Suppressor macrophage treated with lipopolysaccharide for 4 hours (primary cell): ENCODE measurements at places on chromosomes 7 and 10.

GRCh38 chr10:4623757-4624420 is 202.1 kb upstream of the AKR1E2 start:
- DNase-seq: no peak

- DNase-seq: no peak
Observed at GRCh38 chr10:28841625-28842024, 164.3 kb downstream of the BAMBI start.

- DNase-seq: no peak
Observed at GRCh38 chr7:158129037-158130022, 458.3 kb downstream of the PTPRN2 start.

DNA sequence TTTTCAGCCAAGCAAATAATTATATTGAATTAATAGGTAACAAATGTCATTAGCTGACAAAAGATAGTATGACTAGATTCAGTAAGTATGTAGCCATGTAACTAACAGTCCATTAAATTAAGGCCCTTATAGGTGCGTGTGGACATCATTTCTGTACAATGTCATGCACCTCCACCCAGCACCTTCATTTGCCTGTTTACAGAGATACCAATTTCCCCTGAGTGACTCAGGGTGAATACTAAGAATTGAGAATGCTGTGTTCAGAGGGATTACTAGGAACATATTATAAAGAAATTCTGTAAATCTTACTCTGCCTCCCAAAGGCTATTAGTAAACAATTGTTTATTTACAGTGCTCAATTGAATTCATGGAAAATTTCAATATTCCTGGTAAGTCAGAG is 48.1 kb upstream of the ZNF273 start:
- DNase-seq: no peak

GRCh38 chr7:24702755-24703154 is 54.5 kb downstream of the GSDME start:
- no peak for DNase-seq

- peak; percentile 31 for DNase-seq
Observed at GRCh38 chr10:9342885-9343570, 1288.5 kb downstream of the GATA3 start.

DNA sequence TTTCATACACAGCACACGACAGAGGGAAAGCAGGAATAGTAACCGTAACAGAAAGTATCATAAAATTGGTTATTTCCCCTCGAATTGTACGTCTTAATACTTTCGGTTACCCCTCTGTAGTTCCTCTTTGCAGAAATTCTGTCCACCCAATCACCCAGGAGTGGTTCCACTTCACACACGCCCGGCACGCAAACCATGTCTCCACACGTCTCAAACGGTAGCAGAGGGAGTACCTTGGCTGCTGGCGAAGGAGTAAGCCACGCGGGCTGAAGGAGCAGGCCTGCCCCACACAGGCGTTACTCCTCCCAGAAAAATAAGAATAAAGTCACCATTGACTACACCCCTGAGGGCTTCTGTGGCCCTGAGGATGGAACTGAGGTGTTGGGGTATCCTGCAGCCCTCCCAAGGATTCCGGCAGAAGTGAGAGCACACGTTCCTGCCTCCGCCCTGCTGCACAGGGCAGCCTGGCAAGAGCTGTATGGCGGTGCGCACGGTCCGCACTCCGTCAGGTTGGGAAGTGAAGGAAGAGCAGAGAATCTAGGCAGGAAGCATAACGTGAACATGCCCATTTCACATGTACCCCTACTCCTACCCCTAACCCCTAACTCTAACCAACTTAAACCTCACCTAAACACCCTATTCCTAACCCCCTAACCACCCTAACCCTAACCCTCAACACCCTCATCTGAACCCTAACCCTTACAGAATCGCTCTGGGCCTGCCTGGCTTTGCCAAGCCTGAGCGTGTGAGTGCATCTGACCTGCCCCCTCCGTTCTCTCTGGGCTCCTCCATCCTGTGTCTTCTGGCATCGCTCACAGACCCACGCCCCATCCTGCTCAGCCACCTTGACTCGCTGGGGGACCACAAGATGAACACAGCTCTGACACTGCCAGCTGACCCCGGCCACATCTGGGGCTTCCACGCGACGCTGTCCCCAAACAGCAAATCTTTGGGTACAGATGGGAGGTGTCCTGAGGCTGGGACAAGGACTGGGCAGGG is 18.2 kb downstream of the GPR146 start:
- peak; percentile 96 for DNase-seq

GRCh38 chr7:114720725-114721124 is 201.2 kb upstream of the MDFIC start:
- no peak for DNase-seq

DNA sequence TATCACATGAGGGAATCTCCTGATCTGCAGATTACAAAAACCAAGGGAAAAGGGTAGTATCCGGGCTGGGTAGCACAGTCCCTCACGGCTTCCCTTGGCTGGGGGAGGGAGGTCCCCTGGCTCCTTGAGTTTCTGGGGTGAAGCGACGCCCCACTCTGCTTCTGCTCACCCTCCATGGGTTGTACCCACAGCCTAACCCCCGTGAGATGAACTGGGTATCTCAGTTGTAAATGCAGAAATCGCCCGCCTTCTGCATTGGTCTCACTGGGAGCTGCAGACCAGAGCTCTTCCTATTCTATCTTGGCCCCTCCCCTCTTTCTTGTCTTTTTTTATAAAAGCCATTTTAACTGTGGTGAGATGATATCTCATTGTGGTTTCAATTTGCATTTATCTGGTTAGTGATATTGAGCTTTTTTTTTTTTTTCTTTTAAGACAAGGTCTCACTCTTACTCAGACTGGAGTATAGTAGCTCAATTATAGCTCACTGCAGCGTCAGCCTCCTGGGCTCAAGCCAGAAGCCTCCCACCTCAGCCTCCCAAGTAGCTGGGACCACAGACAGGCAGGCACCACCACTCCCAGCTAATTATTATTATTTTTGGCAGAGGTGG is 87.8 kb downstream of the ABCC2 start:
- DNase-seq: no peak

GRCh38 chr10:118214776-118215175 is 127.3 kb downstream of the FAM204A start:
- no peak for DNase-seq

DNA sequence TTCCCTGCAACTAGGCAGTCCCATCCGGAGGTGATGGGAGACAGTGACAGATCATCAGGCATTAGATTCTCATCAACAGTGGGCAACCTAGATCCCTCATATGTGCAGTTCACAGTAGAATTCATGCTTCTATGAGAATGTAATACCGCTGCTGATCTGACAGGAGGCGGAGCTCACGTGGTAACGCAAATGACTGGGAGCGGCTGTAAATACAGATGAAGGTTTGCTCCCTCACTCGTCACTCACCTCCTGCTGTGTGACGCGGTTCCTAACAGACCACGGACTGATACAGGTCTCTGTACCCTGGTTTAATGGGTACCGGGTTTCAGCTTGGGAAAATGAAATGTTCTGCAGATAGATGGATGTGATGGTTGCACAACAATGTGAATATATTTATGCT is 47.8 kb upstream of the PIK3AP1 start:
- DNase-seq: no peak

- no peak for DNase-seq
Observed at GRCh38 chr10:78875932-78876331, 192.8 kb upstream of the ZMIZ1 start.

- no peak for DNase-seq
Observed at GRCh38 chr7:132117636-132118035, 458.6 kb downstream of the PLXNA4 start.

DNA sequence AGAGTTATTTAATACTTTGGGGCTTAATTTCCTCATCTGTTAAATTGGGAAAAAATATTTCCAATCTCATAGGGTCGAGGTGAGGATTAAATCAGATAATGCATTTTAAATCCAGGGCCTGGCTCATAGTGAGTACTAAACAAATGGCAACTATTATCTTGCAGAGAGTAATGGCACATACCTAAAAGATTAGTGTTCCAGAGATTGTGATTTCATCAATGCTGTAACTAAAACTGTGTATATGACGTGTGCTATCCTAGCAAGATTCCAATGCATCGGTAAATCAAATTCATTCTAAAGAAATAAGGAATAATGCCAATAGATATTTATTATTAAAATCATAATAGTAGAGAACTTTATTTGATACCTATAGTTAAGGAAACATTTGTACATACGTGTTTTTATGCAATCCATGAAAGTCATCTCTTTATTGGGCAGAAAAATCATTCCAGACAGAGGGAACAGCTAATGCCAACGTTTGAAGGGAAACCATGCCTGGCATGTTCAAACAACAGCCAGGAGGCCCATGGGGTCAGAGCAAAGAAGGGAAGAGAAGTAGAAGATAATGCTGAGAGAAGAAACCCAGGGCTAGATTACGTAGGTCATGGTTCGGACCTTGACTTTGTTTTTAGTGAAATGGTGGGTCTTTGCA is 174.8 kb upstream of the AGR3 start:
- DNase-seq: no peak

DNA sequence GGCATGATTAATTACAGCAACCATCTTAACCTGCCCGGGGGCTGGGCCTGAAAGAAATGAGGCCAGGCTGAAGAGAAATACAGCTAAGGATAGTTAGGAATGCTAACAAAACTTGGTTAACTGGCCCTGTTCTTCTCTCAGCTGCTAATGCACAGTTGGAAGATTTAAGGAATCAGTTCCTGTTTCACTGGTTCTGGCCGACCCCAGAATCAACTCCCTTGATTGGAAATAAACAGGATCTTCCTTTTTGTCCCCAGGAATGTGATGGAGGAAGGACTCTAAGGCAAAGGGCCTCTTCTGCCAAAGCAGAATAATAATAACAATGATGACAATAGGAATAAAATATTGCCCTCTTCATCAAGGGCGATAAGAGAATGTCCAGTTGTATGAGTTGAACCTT is 3.5 kb upstream of the LRMDA start:
- no peak for DNase-seq

DNA sequence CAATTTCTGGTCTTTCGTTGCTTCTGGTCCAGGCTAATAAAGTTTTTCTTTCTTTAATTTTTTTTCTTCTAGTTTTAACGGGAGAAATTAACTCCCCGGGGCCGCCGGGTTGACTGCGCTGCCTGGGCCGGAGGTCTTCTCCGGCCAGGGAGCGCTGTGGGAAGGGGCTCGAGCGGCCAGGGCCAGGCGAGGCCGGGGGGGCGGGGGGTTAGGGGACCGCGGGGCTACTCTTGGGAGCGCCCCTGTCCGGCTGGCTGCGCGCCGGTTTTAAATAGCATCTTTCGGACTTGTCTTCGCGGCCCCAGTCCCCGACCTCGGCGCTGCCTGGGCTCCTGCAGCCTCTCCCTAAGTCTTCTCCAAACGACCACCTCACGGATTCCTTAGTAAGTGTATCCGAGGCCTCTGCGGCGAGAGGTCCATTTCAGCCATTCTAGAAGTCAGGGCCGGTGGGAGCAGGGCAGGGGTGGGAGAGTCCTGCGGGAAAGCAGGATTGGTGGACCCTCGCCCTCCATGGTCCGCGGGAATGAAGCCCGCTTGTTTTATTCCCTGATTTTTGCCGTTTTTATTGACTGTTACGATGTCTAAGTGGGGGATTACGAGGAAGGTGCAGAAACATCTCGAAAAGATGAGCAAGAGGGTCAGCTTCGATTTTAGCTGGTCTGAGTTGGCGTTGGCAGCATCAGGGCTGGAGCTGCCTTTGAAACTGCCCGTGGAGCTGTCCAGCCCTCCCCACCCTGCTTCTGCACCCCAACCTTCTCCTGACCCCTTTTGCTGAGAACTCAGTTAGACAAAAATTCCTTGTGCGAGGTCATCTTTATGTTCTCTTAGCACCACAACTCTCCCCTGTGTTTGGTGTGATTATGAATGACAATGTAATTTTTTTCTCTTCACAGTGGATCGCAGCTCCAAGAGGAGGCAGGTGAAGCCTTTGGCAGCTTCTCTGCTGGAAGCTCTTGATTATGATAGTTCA is 555 bp downstream of the PHF14 start:
- peak; percentile 12 for DNase-seq

DNA sequence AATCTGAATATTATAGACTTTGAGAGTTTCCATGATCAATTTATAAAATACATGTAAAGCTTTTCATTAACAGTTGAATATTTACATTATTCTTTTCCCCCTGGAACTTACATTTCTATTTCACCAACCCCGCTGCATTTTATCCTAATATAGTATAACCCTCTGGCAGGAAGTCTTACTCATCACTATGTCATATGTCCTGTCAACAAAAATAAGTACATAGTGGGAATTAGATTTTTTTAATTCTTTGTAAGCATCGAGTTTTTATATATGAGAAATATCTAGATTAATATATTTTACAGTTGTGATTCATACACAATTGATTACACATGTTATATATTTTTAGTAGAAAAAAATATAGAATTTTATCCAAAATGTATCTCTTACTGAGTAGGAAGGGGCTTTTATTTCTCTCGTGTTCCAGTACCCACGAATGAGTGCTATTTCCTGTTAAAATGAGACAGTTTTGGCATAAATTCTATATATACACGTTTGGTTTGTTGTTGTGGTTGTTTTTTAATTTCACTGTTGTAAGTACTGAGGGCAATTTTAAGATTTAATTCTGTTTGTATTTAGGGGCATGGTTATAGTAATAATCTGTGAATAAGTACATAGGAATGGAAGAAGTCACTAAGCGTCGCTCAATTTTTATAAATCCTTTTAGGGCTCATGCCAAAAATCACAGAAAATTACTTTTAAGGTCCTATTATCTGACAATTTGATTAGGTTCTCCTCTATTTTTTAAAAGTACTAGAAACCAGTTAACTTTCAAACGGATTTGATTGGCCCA is 87.1 kb downstream of the HECW1 start:
- DNase-seq: no peak

DNA sequence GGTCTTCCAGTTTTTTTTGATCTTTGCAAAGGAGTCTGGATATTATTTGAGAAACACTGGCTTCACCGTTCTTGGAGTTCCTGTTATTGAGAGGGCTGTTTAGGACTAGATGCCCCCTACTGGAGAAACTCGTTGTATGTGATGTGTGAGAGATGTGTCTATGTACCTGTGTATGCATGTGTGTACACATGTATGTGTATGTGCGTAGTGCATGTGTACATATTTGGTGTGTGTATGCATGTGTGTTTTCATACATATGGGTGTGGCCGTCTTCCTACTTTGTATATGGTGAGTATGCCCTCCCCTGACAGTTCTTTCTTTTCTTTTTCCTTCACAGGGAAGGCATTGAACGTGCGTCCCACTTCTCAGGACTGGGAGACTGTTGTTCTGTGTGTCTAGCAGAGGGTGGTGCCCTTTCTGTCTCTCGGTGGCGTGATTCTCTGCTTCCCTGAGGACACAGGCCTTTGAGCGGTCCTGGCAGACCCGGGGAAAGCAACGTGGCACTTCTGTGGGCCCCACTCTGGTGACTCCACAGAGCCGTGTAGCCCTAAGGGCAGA is 3.0 kb upstream of the CALHM3 start:
- DNase-seq: peak; percentile 86
